ENCODE measurements at places on chromosomes 6 and 20.

DNA sequence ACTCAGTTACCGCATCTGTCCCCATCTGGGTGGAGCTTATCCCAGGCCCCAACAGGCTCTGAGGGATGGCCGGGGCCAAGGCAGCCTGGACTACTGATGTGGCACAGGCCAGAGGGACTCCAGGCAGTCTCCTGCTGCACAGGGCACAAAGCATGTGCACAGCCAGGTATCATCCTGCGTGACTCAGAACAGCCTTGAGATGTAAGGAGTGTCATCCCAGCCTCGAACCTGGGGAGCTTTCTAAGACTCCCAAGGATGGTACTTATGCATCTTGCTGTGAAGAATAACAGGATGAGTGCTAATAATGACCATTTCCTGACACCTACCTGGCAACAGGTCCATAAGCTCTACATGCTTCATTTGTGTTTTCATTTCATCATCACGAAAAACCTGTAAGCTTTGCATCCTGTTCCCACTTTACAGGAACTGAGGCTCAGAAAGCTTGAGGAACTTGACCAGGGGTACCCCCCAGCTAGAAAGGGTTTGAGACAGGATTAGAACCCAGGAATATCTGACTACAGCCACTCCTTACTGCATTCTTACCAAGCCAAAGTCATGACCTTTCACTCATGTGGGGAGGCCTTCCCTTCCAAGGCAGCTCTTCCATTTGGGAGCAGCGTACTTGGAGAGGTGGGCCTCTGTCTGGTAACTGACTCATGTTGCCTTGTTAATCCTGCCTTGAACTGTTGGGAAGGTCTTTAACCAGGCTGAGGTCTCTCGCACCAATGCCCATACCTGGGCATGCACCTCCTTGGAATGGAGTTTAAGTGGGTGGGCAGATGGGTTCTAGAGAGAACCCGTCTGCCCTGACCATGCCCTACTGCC, 1.9 kb downstream of the TRIB3 start:
- DNase-seq, result no peak

DNA sequence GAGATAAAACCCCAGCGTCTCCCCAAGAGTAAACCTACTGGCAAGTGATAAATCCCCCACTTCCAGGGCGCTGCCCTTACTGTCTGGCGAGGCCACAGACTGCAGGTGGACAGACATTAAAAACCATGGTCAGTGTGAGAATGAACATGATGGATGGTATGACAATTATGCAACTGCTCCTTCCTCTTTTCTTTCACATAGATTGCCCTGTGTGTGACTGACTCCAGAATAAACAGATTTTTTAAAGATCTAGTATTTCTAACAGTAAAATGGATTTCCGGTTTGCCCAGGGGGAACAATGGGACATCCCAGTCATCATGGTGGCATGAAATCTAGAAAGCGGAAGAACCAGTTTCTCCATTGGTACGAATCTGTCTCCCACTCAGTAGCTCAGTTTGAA, 153.7 kb downstream of the FOXC1 start:
- DNase-seq, result no peak

DNA sequence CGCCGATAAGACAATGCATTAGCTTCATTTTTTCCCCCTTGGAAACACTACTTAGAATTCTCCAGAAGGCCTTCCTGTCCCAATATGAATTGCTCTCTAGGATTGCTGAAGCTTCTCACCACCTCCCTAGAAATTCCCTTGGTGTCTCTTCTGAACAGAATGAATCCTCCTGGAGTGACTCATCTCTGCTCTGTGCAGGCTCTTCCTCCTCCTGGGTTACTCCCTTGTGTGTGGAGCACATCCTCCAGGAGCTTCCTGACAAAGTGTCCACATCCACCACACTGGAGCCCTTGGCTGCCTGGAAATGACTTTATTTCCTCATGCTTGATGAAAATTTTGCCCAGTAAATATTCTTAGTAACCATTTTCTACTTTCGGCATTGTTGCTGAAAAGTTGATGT, 54.4 kb downstream of the DTNBP1 start:
- DNase-seq, result no peak

DNA sequence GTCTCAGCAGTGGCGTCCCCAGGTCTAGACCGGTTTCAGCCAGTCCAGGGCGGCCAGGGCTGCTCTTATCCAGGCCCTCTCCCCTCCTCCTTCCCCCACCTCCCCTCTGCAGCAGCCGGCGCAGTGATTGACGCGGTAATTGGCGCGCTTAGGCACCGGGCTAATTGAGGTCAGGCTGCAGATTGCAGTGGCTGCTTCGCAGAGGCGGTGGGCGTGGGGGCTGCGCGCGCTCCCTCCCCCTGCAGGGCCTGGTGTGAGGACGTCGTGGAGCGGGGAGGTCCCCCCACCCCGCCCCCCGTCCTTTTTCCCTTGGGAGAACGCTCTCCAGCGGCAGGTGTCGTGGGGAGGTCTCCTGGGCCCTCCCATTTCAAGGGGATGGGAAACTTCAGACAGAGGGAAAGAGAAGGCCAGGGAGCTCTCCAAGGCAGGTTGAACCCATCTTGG, 70.4 kb upstream of the BLCAP start:
- no peak for DNase-seq

DNA sequence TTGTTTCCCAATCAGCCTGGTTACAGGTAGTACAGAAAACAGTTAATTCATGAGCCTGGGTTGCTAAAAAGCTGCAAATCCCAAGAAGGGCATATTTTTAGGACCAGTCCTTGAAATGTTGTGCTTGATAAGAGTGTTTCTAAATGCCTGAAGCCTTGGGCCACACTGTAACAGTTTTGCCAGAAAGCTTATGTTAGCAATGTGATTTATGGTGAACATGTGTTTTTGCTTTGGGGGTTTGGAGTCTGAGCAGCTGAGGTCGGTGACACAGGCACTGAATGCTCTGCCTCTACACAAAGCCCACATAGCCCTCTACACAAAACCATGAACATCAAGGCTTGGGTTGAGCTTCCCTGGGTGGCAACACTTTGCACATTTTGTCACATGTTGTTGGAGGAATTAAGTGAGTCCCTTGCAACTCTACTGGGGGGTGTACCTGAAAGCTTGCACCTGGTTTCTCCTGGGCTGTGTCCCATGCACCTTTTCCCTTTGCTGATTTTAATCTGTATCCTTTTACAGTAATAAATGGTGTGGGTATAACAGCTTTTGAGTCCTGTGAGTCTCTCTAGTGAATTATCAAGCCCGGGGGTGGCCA, 22.2 kb downstream of the AHI1 start:
- no peak for DNase-seq

DNA sequence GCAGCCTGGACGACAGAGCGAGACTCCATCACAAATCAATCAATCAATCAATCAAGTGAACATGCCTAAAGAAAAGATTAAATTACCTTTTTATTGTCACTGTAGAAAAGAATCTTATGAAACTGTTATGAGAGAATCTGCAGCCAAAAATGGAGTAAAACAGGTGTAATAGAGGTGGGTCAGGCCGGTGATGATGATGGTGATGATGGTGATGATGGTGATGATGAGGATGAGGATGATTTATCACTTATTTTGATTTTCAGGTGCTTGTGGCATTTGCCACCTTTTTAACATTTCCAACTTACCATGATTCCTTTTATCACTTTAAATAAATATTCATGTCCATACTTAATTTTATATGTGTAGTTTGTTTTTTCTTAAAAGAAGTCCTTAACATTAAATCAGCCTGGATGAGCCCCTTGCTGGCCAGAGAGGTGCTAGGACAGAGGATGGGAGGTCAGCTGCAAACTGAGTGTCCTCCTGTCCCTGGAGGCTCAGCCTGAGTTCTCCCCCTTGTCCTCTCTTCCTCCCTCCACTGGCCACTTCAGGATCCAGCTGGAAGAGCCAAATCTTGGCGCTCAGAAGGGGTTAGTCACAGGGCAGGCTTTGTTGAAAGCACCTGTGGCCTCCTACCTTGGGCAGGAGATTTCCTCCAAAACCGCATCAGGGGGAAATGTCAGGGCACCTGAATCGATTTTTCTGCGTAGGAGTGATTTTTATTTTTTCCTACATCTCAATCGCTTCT, 32.6 kb downstream of the SLC2A10 start:
- DNase-seq, result no peak

DNA sequence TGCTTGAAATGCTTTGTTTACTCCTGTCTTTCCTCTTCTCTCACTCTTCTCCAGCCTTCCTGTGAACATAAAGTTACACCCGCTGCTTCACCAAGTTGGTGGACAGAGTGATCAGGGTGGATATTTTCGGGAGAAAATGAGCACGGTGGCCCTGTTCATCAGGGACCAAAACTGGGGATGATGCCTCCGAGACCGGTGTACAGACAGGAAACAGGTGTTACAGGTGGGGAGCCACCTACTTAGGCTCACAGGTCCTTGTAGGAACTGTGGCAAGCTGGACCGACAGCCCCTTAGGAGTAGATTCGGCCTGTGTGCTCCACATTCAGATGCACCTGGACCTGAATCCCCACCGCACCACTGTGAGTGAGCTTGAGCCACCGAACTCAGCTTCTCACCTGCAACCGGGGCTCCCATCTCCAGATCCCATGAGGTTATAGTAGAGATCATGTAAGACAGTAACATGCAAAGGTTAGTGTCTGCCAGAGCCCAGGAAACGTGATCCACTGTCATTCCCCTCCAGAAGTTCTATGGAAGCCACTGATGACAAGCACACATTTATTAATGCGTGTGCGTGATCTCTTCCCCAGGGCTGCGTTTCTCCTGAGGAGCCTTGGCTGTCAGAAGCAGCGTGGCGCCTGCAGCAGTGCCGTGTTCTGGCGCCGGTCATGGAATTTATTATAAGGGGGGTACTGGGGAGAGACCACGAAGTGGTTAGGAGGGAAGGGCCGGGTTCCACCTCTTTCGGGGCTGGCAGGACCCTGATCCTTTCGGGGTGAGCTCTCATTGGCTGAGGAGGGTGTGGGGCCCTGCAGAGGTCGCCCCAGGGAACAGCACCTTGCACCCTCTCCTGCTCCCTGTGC, 94.2 kb downstream of the ERMARD start:
- DNase-seq, result no peak

GRCh38 chr20:22941550-22941949, 93.6 kb upstream of the SSTR4 start:
- no peak for DNase-seq

- no peak for DNase-seq
Measured at GRCh38 chr6:169813969-169814368, 62.5 kb downstream of the ERMARD start.

- DNase-seq, result no peak
Measured at GRCh38 chr6:74073429-74073828, 377.4 kb downstream of the CD109 start.

DNA sequence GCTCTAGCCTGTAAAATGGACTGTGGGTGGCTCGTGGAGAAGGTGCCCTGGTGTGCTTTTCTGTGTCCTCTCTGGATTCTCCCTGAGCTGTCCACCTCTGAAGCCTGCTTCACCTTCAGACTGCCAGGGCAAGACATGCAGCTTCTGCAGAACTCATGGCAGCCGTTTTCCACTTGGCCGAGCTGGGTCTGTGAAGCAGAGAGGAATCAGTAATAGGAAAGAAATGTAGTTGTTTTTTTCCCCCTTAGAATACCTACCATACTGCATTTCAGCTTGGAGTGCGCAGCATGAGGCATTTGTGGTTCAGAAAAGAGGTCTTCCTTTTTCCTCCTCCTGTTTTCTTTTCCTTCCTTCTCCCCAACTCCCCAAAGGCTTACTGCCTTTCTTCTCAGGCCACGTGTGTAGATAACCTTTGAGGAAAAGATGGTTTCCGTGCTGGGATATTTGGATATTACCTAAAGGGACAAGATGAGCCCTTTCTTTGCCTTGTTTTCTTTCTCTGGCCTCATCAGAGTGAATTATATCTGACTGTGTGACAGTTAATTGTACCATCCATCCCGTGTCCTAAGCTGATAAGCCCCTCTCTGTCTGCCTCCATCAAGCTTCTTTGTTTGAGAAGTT, 39.4 kb downstream of the RREB1 start:
- DNase-seq, result no peak

- DNase-seq, result no peak
Measured at GRCh38 chr20:288956-289692, 1.4 kb downstream of the C20orf96 start.

DNA sequence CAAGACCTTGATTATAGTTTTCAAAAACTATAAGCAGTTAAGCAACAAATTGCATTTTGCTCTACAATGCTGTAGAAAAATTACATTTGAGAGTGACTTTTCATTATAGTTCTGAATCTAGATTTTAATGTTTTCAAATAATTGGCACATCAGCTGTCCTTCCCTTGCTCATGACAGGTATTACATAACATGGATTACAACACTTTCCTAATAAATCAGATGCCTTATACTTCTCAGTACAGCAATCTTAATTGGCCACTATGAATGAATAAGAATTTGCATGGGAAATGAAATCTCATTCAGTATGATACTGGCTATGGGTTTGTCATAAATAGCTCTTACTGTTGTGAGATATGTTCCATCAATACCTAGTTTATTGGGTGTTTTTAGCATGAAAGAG, 29.9 kb downstream of the HSF2 start:
- DNase-seq, result no peak

GRCh38 chr6:32852844-32853540, 512 bp downstream of the TAP1 start:
- peak; percentile 47 for DNase-seq

DNA sequence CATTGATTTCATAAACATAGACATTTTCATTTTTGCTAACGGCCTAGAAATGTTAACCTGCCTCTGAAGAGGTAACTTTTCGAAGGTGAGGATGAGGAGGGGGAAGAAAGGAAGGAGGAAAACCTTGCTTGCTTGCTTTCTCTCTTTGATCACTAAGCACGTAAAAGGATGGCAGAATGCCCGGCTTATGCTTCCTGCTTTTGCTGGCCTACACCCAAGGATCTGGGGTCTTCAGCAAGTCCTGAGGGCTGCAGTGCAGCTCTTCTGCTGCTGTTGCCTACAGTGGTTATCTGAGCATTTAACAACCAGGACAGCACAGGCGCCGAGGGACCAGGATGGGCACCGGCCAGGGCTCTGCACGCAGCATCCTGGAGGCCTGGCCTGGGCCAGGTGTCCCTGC, 150.8 kb upstream of the TAB2 start:
- no peak for DNase-seq

GRCh38 chr6:54335871-54336270, 27.6 kb downstream of the TINAG start:
- DNase-seq, result no peak

- peak; percentile 58 for DNase-seq
Measured at GRCh38 chr20:63520934-63521601, 503 bp downstream of the PPDPF start.

- DNase-seq, result no peak
Measured at GRCh38 chr6:20600831-20601230, 66.6 kb downstream of the CDKAL1 start.
